ENCODE measurements at places on chromosomes 5 and 9.

DNA sequence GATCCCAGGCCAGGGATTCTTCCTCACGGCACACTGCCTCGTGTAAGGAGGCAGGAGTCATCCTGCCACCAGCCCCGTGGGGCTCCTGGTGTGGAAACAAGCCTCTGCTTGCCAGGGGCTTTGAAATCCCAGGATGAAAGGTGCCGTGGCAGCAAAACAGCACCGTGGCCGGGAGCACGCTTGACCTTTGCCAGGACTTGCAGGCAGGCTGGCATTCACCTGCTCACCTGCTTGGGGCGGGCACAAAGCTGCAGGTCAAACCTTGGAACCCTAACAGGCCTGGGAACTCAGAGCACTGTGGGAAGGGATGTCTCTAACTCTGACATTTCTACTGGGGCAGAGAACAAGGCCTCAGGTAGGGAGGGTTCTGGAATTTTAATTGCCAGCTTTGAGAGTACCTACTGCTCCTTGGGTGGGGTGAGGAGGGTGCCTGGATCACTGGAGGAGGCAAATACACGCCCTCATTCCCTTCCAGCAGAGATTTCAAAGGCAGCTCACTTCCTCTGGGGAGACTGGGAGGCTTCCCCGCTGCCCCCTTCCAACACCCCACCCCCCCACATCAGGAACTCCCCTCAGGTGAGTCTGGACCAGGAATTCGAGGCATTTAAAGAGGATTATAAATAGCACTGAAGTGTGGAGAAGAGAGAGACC, 45.6 kb upstream of the STXBP1 start:
- no peak for DNase-seq

- no peak for DNase-seq
These were observed 100.8 kb downstream of the C9orf50 start for GRCh38 chr9:129520082-129520481.

DNA sequence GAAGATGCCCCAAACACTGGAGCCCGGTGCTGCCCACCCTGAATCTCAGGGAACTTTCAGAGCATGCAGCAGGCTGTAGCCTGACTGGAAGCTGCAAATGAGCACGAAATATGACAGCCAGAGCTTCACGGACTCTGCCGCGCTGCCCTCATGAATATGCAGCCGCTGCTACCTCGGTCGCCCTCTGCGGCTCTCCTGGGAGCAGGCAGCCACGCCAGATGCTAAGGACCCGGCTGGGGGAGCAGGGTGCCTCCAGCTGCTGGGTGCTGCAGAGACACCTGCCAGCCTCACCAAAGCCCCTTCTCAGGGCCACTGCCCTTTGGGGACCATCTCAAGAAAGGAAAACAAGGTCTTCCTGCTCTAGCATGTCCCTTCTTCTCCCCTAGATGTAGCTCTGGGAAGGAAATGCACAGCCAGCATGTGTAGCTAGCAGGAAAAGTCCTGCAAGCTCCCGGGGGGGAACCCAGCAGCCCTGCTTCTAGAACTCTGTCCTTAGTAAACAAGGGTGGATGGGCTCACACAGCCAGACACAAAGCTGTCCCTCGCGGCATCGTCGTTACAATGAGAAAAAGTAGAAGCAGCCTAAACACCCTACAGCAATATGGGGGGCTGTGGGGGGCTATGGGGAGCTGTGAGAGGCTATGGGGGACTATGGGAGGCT, 56.8 kb upstream of the OLFM1 start:
- DNase-seq, result no peak

DNA sequence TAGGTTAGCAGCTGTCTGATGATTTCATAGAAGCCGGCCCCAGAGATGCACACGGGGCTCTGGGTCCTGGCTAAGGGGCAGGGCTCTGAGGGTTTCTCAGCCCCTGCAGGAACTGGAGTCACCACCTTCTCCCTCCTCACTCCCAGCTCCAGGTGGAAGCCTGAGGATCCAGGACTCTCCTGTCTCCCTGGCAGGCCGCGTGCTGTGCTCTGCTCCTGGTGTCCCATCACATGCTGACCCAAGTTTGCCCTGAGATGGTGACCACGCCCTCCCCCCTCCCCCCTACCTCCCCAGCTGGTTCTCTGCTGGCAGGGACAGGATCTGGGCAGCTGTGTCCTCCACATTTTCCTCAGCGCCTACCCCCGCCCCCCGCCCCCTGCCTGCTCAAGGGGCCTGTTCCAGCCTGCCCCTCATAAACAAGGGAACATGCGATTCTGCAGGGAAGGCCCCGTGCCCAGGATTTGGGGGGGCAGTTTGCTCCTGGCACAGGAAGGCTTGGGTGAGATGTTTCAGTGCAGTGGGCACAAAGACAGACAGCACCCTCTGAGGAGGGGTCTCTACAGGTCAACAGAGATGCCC, 87.4 kb downstream of the PSD2 start:
- no peak for DNase-seq

DNA sequence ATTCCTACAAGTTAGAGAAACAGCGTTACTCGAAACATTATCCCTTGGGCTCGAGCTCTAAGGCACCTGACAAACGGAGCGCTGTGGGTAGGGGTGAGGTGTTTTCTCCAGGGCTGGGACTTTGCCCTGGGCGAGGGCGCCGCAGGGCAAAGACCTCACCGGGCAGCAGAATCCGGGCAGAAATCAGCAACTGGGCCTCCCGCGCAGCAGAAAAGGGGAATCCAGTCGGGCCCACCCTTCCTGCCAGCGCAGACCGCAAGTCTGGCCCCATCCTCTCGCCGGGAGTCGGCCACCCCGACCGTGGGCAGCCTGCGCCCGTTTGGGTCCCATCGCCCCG, 430 bp upstream of the MSH3 start:
- no peak for DNase-seq

DNA sequence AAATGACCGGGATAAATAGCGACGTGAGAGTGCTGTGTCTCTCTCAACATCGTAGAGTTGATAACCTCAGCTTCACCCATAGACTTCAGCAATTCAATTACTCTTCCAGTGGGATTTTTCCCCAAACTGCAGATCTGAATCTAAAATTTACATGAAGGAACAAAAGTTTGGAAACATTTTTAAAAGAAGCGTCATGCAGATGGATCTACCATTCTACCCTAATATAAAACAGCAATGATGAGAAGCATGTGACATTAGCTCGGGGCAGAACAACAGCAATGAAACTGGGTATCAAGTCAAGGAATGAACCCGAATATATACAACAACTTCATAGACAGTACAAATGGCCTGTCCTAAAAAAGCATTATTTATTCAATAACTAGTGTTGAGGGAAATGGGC, 18.8 kb downstream of the GLT6D1 start:
- DNase-seq, result no peak

DNA sequence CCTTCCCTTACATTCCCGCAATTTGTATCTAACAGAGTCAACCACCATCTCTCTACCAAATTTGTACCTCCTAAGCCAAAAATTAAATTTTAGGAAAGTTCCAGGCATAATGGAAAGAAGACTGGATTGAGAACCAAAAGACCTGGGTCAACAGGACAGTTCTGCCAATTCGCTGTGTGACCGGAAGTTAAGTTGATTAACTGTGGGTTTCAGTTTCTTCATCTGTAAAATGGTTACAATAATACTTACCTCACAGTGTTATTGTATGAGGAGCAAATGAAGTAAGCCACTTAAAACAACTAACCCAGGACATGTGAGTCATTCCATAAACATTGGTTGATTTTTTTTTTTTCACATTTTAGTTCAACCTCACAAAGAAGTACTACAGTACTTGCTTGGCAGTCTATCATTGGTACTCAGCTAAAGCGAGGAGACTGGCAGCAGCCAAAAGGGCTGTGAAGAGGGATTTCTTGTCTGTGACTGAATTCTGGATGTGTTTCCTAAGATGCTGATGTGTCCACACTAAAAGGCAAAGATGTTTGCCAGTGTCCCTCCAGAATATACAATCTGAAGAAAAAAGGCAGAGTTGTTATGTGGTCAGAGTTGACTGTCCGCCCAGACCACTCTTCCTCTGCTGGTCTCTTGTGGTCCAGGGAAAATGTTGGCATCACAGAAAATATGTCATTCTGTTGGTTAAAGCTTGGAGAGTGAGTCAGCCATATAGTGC, 198.6 kb downstream of the TLE1 start:
- DNase-seq, result no peak

DNA sequence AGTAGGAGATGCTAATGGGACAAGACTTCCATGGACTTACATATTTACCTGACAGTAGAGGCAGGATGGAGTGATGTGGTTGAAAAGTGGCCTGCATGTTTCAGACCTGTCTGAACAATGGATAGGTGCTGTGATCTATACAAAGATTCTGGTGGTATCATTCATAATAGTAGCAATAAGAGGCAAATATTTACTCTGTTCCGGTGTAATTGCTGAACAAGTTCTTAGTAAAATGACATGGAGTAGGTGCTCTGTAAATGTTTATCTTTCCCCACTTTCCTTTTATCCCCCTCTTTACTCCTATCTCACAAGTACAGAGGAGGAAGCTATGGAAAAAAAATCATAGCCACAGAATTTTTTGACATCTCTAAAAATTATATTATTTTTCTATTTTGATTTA, 159.0 kb upstream of the SLC12A2 start:
- no peak for DNase-seq

DNA sequence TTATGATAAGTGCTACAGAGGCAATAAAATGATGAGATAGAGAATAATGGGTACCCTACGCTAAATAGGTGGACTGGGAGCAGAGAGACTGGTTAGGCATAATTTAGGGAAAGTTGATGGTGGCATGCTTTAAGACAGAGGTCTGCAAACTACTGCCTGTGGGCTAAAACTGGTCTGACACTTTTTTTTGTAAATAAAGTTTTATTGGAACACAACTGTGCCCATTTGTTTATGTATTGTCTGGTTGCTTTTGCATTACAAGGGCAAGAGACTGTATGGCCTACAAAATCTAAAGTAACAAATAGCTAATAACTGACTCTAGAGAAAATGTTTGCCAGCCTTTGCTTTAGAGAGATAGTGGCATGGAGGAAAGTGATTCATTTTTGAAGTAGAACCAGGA, 2.5 kb downstream of the ERCC6L2 start:
- no peak for DNase-seq

GRCh38 chr5:179060116-179061008, at the start of gene ZNF354C:
Gene ZNF354C, plus strand, starts transcription at chr5:179060373. Its CDS starts 1,696 bp downstream, at chr5:179062069.
- peak; percentile 73 for DNase-seq

GRCh38 chr9:5652821-5653220, 23.9 kb downstream of the RIC1 start:
- no peak for DNase-seq

- DNase-seq, result no peak
These were observed 62.4 kb downstream of the ZNF354C start for GRCh38 chr5:179122411-179123108.

DNA sequence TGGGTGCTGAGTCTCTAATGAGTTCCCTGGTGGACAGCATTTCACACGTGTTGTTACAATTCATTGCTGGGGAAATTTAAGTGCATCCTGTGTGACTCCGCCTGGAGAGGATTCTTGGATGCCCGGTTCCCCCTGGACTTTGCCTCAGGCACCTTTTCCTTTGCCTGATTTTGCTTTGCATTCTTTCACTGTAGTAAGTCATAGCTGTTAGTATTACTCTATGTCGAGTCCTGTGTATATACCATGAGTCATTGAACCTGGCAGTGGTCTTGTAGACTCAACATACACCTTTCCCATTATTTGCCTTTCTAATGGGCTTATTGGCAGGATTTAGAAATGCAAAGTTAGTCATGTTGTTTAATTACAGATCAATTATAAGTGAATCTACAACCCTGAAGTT, 81.9 kb upstream of the DHFR start:
- DNase-seq, result no peak
